ENCODE measurements at places on chromosomes 7 and 10.
A peak's percentile ranks its signal among the peaks of the same experiment; 100 is the strongest.

DNA sequence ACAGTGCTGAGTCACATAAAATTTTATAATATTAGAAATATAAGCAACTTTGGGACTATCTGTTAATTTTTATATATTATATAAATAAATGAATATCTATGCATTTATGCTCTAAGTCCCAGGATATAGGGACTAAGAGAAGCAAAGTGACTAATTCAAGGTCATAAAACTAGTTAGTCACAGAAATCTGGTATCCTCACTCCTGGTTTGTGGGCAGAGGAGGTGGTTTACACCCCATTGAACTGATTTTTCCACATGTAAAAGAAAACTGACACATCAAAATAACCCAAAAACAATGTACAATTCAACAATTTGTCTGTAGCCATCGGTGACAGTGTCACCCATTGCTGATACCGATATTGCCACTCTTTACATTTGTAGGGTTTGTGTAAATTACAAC is 3.0 kb downstream of the PCLO start:
- no peak for DNase-seq

DNA sequence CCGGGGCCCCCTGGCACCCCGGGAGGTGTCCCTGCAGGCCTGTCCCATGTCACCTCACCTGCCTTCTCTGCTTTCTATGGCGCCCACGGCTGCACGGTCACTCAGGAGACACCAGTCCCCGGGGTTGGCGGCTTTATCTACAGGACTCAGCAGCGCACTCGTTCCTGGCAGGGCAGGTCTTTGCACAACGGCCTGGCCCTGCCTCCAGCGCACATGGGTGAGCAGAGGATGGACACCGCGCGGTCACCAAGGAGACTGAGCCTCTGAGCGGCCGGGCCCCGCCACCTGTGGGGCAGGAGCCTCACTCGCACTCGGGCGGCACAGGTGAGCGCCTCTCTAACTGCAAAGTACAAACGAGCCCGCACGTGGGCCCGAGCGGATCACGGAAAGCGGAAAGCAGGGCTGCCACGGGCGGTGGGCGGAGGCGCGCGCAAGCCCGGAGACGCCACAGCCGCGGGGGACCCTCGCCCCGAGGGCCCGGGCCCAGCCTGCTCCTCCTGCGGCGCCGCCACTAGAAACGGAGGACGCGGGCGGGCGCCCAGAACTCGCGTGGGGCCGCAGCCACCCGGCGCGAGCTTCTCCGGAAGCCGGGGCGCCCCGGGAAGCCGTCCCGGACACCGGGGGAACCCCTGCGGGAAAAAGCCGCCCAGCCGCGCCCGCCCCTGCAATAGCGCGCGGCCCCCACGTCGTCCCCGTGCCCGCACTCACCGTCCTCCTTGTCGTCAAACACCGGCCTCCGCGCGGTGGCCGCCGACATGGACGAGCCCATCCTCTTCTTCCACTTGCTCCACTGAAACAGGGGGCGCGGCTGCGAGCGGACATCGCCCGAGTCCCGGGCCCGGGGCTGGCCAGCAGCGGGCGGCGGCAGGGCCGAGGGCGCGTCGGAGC is 642 bp downstream of the STK32C start:
- peak; percentile 48 for DNase-seq

- DNase-seq: no peak
These were observed 1167.0 kb downstream of the SORCS3 start for GRCh38 chr10:105807935-105808587.

DNA sequence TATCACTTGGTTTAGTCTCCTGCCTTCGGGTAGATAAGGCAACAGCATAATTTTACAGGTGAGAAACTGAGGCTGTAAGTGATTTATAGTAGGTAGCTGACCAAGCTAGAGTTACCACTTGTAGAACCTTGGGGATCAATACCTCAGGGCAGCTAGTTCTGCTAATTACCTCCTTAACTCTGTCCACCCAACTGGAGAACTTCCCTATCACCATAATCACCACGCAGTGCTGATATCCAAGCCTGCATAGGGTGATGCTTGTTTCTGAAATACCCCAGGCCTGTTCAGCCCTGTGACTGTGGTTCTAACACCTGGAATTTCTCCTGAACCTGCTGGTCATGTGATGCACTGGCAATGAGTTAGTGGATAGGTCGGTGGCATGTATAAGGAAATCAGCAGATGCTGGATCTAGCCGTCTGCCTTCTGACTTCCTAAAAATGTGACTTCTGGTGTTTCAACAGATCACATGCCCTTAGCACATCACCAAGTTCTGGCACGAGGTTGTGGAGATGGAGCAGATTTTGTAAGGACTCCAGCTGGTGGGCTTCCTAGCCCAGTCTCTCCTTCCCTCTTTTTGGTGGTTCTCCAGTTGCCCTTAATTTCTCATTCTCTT is 15.3 kb downstream of the PLAU start:
- DNase-seq: no peak

- no peak for DNase-seq
These were observed 4.7 kb upstream of the EBF3 start for GRCh38 chr10:129968853-129969183.

DNA sequence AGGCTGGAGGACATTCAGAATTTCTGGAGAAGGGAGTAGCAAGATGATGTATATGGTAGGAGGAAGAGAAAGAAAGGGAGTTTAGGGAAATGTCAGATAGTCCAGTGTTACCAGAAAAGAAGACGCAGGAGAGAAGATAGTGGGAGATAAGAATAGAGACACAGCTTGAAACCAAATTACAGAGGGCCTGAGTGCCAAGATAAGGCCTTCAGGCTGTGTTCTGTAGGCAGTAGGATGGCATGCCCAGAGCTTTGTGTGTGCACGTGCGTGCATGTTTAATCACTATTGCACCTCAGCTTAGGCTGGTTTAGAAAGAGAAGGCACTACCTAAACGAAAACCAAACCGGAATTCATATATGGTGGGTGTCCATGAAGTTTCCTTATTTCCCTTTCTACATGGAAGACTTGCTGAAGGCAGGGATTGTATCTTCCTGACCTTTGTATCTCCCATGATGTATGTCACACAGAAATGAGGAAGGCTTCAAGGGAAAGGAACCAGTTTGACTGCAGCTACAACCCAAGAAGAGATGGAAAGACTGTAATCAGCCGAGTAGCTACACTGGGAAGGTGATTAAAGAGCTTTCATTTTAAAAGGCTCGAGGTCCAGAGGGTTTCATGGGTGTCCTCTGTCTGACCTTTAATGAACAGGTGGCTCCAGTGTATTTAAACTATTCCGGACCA is 35.8 kb upstream of the BHLHA15 start:
- no peak for DNase-seq

GRCh38 chr10:96512524-96513304 is 1.0 kb downstream of the TLL2 start:
- no peak for DNase-seq

- no peak for DNase-seq
These were observed 23.5 kb upstream of the C1QL3 start for GRCh38 chr10:16545116-16545736.

DNA sequence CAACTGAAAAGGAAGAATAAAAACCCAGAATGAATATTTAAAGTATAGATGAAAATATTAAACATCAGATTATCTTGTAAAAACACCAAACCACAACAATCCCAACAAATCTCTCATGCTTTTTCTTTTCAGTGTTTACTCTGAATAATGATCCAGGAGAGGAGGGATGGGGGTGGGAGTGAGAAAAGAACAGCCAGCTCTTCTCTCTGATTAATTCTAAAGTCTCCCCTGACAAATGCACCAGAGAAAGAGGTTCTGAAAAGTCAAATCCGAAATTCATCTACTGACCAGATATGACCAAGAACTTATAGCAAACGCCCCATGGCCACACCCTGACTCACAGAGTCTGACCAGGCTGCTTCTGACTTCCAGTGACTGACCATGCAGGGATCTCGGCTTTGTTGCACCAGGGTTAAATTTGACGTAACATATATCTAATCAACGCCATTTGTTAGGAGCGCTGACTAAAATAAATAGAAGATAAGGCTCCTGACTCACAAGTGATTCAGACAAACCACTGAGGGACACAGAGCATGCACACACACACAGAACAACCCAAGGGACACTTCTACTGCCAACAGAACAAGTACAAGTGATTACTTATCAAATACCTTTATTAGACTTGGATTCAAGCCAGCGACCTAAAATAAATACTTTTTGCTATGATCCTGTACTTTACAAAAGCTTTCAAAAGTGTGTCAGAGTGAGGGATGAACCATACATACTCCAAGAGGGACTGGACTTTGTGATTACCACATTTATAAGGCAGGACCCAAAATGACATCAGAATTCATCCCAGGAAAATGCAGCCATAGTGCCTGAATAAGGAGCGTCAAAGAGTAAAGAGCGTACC is 9.3 kb upstream of the SPOCK2 start:
- DNase-seq: no peak

- DNase-seq: no peak
These were observed 1.7 kb downstream of the DDX21 start for GRCh38 chr10:68957654-68958053.

- no peak for DNase-seq
These were observed 278.8 kb upstream of the PPP2R2D start for GRCh38 chr10:131621784-131622624.

DNA sequence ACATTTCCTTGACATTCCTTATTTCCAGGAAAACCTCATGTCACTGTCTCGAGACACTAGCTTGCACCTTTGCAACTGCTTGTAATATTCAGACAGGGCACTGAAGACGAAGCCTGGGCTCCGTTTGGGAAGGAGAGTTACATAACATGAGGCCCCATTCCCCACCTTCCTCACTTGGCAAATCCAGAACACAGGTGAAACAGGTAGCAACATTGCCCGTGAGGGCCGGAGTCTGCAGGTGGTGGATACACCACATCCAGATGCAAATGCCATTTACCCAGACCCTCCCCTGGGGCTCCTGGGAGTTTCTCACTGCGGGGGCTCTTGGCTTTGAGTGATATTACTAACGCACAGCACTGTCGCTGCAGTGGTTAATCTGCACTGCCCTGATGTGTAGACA is 491.0 kb downstream of the PTPRN2 start:
- no peak for DNase-seq

DNA sequence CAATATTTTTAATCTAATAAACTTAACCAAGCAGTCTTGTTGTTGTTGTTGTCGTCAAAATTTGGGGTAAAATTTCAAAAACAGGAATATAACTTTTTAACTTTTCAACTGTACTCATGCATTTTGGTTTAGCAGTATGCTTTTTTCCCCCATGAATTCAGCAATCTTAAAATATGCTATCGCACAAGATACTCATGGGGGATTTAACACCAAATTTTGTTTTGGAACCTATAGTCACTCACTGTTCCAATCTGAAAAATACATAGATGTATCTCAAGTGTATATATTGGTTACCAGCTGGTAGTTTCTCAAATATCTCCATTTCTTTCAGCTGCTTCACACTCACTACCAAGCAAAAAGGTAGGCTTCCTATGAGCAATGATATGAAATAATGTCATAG is 91.4 kb upstream of the PIK3CG start:
- DNase-seq: no peak

DNA sequence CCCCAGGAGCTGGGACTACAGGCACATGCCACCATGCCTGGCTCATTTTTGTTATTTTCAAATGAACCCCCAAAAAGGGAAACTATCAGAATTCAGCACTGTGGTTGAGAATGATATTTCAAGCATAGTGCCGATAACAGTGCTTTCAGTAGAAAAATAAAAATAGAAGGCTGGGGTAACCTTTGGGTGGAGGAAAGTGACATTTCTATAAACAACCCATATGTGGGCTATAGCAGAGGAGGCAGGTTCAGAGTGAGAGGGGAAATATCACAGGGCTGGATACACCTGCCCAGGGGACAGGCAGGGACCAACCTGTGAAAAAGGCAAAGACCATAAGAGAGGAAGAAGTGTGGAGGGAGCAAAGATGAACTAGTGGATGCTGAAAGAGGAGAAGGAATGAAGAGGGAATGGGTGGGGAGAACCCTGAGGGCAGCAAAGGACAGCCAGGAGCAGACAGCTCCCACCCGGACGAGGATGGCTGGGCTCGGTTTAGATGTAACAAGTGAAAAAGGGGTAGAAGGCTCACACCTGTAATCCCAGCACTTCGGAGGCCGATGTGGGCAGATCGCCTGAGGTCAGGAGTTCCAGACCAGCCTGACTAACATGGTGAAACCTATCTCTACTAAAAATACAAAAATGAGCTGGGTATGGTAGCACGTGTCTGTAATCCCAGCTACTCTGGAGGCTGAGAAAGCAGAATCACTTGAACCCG is 56.5 kb downstream of the MAP3K8 start:
- DNase-seq: no peak

DNA sequence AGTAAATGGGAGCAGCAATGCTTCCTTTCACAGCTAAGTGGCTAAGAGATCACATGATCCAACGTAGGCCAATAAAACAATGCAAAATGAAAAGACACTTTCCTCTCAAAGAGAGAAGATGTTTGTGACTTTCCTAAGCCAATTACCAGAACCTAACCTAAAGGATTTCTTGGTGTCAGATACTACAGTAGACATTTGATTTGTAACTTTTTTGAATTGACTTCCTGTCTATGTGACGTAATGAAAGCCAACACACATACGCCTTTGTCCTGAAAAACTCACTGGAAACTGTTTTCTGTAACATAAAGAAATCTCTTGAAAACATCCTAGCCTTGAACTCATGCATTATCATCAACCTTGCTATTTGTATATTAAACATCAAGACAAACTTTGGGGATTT is 417.1 kb downstream of the GPAM start:
- no peak for DNase-seq
